ENCODE measurements at places on chromosomes 13 and 19.

DNA sequence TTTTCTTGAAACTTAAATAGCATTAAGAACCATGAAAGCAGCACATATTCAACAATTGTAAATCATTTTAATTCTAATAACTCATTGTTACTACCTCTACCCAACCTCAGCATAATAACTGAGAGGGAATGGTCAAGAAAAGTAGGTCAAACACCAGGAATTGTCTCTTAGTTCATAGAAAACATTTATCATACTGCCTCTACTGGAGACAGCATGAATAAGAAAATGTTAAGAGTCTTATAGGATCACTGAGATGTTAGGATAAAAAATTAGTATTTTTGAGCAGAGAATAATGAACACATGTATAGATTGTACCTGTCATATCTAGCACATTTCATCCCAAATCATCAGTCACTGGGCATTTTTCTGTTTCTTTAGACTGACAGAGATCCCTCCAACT lies 515.3 kb downstream of the PCDH9 start:
- peak; percentile 7 for DNase-seq

GRCh38 chr13:80979035-80979641 lies 638.2 kb upstream of the SPRY2 start:
- DNase-seq, result peak; percentile 59

DNA sequence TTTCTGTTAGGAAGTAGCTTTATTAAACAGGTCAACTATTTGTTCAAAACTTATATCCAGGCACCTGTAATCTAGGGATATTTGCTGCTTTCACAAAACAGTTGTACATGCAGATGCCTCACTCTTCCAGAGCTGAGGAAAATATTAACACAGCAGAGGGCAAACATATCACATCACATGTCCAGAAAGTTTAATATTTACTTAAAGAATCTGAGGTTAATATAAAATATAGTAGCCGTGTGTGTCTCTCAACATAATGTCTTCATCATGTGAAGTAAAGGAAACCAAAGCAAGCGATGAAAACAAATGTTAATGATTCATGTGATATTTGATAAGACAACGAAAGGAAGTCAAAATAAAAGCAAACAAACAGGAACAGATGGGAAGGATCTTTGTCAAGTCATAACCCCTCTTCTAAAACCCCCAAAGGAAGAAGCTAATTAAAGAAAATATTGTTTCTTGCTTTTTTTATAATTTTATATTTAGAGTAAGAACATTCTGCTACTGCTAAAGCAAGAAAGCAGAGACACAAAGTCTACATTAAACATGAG lies 418.8 kb downstream of the DACH1 start:
- no peak for DNase-seq

- no peak for DNase-seq
These were observed 42.0 kb upstream of the GGACT start for GRCh38 chr13:100630555-100630954.

GRCh38 chr13:44710576-44710975 lies 134.4 kb upstream of the TSC22D1 start:
- DNase-seq, result peak; percentile 60

DNA sequence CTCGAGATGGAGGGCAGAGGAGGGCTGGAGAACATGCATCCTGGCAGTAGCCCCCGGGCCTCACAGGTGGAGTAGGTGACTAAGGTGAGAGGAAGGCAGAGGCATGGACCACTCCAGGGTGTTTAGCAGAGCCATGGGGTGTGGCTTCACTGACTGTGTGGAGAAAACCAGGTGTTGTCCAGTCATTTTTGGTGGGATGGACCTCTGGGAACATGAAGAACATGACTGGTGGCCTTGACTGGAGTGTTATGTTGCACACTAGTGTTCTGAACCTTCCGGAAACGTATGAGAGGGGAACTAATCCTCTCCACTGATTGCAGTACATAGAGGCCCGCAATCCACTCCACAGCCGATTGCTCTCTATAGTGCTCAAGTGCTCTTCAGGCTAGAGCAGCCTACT lies 16.9 kb downstream of the MED26 start:
- no peak for DNase-seq

DNA sequence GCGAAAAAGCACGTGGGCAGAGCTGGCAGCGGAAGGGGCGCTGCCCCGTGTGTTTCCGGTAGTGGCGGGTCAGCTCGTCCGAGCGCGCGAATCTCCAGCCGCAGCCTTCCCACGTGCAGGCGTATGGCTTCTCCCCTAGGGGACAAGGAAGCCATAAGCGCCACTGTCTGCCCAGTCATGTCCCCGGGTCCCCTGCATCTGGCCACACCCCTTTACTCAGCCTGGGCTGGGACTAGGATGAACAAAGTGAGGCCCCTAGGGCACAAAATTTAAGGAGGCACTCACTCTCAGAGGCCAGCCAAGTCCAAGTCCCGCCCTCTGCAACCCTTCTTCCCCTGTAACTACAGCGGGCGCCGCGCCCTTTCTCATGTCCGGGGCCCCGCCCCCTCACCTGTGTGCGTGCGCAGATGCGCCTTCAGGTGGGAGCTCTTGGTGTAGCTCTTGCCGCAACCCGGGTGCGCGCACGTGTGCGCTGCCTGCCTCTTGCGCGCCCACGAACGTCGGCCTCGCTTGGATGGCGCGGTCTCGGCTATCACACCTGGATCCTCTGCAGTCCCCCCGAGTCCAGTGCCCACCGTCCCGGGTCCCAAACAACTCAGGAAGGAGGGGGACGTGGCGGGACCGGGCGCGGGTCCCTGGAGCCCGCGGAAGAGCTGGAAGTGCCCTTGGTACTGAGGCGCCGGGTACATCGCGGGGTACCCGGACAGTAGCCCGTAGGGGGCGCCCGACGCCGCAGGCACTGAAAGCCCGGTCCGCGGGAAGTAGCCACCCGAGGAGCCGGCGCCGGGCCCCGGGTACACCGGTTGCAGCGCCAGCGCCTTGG lies 1.9 kb downstream of the KLF1 start:
- no peak for DNase-seq

- no peak for DNase-seq
These were observed 174.6 kb downstream of the TDRD3 start for GRCh38 chr13:60571571-60571970.

DNA sequence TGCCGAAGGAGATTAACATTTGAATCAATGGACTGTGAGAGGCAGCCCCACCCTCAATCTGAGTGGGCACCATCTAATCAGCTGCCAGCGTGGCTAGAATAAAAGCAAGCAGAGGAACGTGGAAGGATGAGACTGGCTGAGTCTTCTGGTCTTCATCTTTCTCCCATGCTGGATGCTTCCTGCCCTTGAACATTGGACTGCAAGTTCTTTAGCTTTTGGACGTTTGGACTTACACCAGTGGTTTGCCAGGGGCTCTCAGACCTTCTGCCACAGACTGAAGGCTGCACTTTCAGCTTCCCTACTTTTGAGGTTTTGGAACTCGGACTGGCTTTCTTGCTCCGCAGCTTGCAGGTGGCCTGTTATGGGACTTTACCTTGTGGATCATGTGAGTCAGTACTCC lies 14.7 kb downstream of the NHLRC3 start:
- DNase-seq, result no peak

DNA sequence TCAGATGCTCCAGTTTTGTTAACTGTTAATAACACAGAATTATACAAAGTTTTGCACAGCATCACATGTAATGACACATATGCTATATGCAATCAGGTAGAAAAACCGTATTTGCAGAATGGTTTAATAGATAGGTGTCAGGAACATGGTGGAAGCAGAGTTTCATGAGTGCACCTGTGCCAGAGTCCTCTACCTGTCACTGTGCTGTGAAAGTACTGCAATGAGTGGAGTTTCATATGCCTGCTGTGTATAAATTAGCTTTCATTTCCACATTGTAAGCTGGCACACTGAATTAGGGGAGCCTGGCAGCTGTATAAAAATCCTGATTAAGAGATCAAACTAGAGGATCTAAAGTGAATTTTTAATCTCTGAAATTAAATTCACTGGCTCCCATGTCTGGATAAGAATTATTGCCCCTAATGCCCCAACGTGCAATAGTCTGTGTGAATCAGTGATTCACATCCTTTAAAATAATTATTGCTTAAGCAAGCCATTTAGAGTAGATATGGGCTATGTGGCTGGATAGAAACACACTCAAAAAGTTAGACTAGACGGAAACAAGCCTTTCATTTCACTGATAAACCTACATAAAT lies 8.5 kb upstream of the EEF1AKMT1 start:
- DNase-seq, result no peak

- DNase-seq, result no peak
These were observed 757 bp downstream of the WASF3 start for GRCh38 chr13:26558074-26558805.

DNA sequence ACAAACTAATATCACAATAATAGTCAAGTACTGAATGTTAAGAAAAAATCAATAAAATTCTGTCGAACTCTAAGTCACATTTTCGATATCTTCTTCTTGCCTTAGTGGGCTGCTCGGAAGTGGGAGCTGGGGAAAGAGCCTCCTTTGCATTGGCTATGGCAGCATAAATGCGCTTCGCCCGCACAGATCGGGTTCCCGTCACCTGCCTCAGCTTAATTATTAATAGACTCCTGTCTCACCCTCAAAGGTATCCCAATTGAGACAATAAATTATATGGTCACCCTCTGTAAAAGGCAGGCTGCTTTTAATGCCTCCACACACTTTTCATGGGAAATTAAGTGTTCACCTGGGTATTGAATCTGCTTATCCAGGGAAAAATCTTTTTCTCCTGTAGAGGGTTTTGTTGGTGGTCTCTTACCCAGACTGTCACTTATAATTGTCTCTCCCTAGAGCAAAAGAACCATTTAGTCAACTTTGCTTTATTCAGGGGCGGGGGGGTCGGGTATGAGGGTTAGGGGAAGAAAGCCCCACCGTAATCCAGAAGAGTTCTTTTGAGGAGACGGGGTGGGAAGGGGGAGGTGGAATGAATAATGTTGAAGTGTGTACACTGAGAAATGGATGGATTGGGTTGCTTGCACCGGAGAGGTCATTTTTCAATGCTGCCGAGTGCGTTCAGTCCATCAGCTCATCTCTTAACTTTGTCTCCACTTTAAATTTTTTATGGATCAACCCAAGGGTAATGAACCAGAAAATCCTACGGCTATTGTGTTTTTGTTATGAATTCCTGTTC lies 682.6 kb upstream of the SGCG start:
- no peak for DNase-seq

- no peak for DNase-seq
These were observed 1.7 kb upstream of the EML2 start for GRCh38 chr19:45640849-45641273.

DNA sequence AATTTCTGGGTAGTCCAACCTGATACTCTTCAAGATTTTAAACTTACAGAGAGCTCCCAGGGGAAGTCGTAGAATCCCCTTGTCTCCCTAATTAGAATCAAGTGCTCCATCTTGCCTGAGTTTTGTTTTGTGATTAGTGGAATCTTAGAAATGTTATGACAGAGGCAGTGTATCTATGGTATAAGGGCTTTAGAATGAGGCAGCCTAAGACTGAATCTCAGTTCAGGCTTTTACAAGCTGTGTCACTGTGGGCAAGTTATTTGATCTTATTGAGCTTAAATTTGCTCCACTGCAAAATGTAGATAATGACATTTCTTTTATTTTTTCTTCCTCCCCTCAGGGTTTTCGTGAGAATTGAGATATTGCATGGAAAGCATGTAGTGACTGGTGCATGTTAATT lies 215.5 kb downstream of the POSTN start:
- no peak for DNase-seq

GRCh38 chr19:51354742-51355148 lies 11.4 kb downstream of the ETFB start:
- peak; percentile 90 for DNase-seq

- no peak for DNase-seq
These were observed 10.2 kb upstream of the CBLC start for GRCh38 chr19:44767295-44768180.

All from COLO829 (cell line).